Left ventricle myocardium inferior (tissue), 1 donor: ENCODE measurements at places on chromosomes 5 and 9. TPM values are rescaled to one million over a fixed set of nuclear protein-coding genes. Genes with fewer than 3 reads are reported as not detected.

RNF224 gene
- not detected for total RNA-seq

CRB2 gene
- not detected for total RNA-seq

PCDHB16 gene
- 1.4 TPM for total RNA-seq

HTR4 gene
- 0.99 TPM for total RNA-seq

SHC3 gene
- 0.96 TPM for total RNA-seq

PCDHB4 gene
- 0.80 TPM for total RNA-seq

SLC34A3 gene
- not detected for total RNA-seq

FOXI1 gene
- total RNA-seq = not detected
